Effector CD4-positive, alpha-beta T cell (primary cell): ENCODE measurements at places on chromosomes 6 and 20.

DNA sequence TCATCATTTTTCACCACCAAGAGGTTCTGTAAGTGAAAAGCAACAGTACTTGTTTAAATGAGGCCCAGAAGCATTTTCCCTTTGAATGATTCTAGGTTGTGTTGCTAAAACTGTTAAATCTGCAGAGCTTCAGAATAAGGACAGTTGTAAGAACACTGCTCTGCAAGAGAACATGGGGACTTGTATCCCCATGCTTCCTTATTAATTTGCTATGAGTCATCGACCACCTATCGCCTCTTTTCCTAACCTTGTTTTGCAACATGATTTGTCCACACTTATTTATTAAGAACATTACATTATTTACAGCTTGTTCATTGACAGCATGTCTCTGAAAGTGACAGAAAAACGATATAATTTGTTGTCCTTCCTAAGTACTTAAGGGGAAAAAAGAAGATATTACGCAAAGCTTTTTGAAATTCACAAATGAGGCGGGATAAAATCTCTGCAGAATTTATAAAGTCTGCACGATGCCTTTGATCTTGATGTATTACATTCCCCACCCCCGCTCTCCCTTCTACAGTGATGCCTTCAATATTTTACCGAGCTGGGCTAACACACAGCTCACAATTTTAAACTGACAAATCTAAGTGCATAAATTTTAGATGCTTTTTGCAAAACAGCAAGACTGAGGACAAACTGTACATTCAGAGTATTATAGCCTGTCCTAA is 220.0 kb upstream of the SPTLC3 start:
- no peak for DNase-seq

- DNase-seq = no peak
These were observed 165.8 kb downstream of the KIF16B start for GRCh38 chr20:16407251-16408067.

DNA sequence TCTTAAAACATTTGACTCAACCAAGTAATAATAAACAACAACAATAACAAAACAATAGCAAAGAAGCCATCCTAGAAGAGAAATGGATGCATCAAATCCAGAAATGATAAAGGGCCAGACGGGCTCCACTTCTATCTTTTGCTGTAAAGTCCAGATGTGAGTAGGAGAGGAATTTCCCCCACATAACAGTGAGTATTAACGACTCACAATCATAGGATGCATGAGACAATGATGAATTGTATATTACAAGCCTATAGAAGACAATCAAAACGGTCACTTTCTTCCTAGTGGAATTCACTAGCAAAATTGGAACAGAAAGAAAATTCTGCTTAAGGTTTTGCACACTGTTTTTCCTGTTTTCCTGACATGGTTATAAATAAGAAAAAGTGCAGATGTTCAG is 97.0 kb upstream of the PREP start:
- DNase-seq = no peak

DNA sequence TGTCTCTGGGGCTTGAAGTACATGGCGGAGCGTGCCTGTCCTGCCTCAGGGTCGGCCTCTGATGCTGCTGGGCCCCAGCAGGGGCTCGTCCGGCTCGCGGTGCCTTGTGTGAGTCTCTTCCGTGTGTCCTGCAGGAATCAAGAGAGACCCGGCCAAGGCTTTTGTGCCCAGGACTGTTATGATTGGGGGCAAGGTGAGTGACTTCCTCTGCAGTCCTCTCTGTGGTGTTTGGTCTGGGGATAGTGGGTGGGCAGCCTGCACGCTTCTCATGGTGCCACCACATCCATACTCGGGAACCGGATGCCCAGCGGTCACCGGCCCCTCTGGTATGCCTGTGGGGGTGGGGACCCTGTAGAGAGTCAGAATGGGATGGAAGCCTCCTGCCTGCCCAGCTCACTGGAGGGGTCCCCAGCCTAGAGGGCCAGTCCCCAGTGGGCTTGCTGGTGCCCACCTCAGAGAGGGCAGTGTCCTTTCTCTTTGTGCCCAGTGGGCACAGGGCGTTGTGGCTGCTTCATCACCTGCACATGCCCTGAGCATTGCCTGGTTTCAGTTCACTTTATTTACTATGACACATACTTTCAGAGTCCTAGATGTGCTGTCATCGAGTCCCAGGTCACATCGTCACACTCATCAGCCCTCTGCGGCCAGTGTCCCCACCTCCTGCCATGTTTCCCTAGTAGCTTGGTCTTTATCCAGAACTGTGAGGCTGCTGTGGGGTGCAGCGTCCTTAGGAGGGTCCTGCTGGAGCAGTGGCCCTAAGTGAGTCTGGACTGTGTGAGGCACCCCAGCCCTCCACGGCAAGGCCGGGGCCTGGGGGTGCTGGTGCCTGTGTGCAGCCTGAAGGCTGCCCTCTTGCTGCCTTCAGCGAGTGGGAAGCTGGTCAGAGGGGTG is 40.7 kb downstream of the PYGB start:
- no peak for DNase-seq

DNA sequence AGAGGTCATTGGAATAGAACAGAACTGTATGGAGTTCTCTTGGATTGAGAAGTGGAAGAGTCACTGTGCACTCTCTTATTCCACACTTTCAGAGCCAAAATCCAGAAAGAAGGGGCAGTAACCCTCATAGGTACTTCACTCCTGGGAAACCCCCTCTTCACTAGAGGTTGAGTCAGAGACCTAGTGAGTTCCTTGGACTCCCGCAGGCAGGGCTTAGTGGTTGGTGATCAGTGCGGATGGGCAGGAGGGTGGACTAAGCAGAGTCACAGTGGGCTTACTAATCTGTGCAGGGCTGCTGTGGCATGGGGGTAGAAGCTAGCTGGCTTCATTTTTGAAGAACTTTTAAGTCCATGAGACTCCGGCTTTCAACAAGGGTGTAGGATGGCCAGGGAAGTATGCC is 95.0 kb upstream of the MLN start:
- no peak for DNase-seq

DNA sequence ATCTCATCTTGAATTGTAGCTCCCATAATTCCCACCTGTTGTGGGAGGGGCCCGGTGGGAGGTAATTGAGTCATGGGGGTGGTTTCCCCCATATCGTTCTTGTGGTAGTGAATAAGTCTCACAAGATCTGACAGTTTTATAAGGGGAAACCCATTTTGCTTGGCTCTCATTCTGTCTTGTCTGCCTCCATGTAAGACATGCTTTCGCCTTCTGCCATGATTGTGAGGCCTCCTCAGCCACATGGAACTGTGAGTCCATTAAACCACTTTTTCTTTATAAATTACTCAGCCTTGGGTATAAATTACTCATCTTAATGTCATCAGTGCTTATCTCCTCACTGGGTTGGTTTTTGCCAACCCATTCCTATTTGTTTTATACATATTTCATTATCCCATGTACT is 142.0 kb upstream of the GMDS start:
- no peak for DNase-seq

- DNase-seq = no peak
These were observed 372.1 kb upstream of the HS3ST5 start for GRCh38 chr6:114714836-114715507.

DNA sequence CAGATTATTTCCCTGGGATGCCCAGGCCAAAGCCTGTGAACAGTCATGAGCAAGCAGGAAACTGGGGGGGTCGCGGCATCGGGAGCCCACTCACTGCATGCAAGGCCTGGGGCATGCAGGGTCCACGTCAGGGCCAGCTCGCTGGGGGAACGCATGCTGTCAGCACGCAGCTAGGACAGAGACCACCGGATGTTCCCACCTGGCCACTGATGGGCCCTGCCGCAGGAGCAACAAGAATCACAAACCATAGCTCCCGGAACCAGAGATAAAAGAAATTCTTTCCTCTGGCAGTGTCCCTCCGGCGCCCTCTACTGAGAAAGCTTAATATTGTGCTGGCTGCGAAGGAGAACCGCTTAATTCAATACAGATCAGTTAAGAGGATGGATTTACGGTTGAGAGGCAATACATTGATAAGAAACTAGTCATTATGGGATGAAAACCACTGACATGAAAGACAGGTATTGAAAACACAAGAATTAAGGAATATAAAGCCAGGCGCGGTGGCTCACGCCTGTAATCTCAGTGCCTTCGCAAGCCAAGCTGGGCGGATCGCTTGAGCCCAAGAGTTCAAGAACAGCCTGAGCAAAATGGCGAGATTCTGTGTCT is 32.6 kb downstream of the C6orf15 start:
- DNase-seq = peak; percentile 58

GRCh38 chr6:46473881-46474280 is 17.4 kb downstream of the RCAN2 start:
- no peak for DNase-seq

DNA sequence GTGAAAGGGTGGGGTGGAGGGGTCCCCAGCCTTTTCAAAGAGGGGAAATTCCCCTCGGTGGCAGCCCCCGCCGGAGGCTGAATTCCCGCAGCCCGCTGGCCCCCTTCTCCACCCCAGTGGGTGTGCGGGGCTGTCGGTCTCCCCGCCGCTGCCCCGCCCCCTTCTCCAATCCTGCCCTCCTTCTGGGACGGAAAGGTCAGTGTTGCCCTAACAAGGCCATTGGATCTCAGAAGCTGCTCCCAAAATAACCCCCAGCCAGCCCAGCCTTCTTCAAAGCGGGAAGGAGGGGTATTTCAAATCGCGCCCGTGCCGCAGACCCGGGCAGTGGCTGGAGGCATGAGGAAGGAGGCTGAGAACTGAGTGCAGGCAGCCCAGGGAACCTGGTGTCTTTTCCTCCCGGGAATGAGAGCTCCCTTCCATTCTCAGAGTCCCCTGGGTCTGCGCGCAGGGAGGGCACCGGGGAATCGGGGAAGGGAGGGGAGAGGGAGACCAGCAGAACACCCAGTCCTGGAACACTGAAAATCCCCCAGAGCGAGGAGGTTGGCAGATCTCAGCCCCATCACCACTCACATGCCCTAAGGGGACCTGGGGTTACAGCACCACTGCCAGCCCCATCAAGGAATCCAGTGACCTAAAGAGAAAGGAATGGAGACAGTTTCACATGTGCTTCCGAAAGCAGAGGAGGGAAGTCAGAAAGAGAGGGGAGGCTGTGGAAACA is at the start of gene JPH2:
JPH2 (minus strand) TSS at position 135 of the 718 bp plus-strand sequence. CDS start 483 bp downstream, outside the sequence.
- no peak for DNase-seq

DNA sequence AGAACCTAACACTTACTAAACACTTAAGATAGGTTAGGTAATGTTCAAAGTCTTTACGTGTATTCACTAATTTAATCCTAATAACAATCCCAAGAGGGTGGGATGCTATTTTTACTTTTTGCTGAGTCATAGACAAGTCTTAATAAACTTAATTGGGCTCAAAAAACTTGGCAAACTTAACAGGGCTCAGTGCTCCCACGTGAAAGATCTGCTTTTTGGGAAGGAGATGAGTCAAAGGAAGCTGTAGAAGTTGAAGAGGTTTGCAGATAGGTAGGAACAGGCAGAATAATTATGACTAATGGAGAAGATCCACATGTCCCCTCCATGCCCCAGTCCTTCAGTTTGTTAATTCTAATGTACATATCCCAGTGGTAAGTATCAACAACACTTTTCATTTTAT is 44.5 kb upstream of the STMND1 start:
- DNase-seq = no peak

GRCh38 chr20:50097843-50098242 is 15.1 kb downstream of the UBE2V1 start:
- no peak for DNase-seq

DNA sequence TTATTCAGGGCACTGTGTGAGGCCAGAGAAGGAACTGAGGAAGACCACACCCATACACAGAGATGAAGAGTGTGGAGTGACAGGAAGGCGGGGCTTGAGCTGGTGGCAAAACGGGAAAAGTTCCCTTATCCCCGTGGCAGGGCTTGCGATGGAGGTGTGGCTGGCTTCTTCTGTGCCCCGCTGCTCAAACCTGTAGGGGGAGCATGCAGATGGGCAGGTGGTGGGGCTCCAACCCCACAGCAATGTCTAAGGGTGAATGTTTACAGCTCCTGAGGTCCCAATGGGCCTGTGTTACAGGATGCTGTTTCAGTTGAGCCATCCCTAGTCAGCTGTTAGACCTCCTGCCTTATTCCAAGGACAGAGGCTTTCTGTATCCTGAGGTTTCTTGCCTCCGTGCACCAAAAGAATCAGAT is 105.9 kb downstream of the LY86 start:
- DNase-seq = no peak

DNA sequence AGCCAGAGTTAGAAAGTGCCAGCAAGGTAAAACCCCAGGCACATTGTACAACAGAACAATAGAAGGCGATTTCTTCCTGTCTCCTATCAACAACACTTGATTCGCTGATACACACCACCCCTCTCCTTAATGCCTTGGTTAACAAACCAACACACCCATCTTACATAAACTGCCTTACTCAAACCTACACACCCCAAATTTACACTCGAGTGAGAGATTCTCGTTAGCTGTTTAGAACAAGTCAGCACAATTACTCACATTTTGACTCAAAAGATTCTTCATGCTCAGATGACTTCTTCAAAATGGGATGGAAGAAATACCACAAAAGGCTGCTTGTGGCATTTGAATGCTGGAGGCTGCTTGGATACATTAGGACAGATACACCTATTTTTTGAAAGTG is 80.0 kb upstream of the FOXQ1 start:
- DNase-seq = no peak

- DNase-seq = no peak
These were observed 106.3 kb upstream of the LY86 start for GRCh38 chr6:6482256-6482655.

DNA sequence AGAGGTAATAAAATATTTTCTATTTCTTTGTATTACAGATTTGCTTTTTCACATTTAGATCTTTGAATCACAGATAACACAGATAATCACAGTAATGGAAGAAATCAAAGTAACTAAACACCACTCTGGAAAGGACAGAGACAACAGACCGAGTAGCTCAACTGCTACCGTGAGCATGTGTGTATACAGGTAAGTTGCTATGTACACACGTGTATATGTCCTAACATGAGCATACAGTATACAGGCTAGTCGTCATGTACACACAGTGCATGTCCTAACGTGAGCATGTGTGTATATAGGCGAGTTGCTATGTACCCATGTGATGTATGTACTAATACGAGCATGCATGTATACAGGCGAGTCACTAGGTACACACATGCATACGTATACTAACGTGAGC is 379.0 kb downstream of the THBS2 start:
- no peak for DNase-seq

- no peak for DNase-seq
These were observed 3.3 kb upstream of the PIGT start for GRCh38 chr20:45412653-45413052.

DNA sequence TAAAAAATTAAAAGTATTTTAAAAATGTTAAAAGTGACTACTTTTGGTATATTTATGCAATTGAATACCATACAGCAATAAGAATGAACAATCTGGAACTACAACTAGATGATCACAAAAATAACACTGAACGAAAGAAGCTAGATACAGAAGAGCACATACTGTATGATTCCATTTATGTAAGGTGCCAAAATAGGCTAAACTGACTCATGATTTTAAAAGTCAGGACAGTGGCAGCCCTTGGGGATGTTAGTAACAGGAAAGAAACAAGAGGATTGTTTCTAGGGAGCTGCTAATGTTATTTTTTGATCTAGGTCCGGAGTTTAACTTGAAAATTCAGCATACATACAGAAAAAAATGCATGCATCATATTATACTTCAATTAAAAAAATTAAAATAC is 42.3 kb downstream of the KIF13A start:
- no peak for DNase-seq

DNA sequence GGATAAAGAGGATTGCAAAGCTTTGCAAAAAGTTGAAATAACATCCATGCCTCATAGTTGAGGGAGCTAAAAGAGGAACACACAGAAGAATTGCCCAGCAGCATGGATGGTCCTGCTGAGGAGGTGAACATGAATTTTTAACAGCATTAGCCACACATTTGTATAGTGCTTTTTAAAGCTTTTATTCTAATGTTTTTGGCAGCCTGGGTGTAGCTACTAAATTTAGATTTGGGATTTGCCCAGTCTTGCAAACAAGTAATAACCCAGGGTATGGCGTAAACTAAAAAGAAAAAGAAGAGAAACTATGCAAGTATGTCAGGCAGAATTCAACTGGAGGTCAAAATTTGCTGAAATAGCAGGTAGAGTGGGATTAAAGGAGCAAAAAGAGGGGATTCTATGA is 75.1 kb upstream of the PTPRK start:
- no peak for DNase-seq
